ENCODE measurements at places on chromosomes 2 and 18.
A peak's percentile ranks its signal among the peaks of the same experiment; 100 is the strongest.

DNA sequence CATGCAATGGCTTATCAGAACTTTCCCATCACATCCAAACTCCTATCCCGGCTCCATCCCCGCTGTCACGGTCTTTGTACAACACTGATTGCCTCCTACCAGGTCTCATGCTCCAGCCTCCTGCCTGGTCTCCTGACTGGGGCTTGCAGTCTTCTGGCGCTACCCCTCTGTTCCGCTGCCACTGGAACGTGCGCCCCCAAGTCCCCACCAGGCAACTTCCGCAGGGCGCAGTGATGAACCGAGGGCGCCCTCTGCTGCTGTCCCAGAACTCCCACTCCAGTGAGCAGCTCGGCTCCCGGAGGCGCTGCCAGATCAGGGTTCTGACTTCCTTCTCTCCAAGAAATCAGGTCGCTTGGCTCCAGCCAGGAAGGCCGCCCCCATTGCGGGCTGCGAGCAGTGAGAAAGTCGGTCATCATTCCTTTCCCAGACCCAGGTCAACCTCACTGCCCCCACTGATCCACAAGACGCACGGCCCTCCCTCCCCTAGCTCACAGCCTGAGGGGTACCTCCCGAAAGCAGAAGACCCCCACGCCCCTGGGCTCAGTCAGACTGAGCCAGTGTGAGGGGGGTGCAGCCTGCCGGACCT is 43.9 kb upstream of the RAB11FIP5 start:
- DNase-seq: no peak

GRCh38 chr2:110143982-110144381 is 28.4 kb upstream of the MALL start:
- DNase-seq: no peak

DNA sequence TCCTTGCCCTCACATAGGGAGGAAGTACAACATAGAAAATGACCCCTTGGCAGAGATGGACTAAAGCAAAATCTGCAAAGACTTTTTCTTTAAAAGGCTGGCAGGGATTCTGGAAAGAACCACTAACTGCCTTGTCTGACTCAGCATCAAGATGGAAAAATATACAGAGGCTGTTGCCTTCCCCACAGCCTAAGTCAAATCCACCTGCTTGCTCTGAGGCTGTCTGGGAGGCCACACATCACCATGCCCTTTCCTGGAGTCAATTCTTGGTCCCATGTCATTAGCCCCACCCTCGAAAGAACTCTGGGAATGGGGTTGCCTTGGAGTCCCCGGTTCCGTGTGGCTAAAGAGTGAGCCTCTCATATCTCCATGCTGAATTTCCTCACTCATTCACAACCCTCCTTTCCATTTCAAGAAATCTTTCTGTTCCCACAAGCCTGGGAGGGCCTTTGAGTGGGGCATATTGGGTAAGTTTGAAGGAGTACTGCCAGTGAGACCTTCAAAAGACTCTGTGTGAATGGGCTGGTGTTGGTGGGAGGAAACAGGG is 39.4 kb downstream of the BMP10 start:
- DNase-seq: no peak

- no peak for DNase-seq
These were observed 149.3 kb downstream of the CSRNP3 start for GRCh38 chr2:165618806-165619205.

GRCh38 chr2:218956039-218956438 is 3.4 kb upstream of the CDK5R2 start:
- no peak for DNase-seq

- DNase-seq: no peak
These were observed 544.3 kb downstream of the ZNF804A start for GRCh38 chr2:185142677-185143076.

DNA sequence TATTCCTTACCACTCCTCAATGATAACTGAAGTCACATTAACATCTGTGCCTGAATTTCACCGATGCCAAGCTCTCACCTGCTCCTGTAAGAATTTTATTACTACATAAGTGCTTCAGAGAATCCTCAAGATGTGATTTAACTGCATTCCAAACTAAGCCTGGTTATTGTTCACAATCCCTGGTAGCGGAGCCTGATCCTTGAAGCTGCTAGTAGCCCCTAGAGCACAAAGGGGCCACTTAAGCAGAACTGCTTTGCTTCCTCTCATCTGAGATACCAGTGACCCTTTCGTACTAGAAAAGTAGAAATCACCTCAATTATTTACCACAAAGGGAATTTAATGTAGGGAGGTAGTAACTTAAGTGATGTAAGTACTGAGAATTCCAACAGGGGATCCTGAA is 529.6 kb downstream of the CPS1 start:
- DNase-seq: no peak

GRCh38 chr2:137913169-137913568 is 51.1 kb upstream of the HNMT start:
- no peak for DNase-seq

- DNase-seq: no peak
These were observed 95.1 kb upstream of the TMEM178A start for GRCh38 chr2:39570614-39571013.

DNA sequence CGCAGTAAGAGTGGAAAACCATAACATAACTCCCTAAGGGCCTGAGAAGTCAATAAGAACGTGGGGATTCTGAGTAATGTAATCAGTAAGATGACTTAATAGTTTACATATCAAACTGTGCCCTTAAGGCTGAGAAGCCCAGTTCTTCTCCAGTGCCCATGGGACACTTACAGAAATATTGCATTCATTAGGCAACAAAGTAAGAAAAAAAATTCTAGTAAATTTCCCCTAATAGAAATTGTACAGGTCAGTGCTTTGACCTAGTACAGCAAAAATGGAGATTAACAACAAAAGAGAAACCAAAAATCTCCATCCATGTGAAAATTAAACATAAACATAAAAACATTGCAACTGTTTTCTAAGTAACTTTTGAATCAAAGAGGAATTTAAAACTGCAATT is 139.8 kb upstream of the HS6ST1 start:
- no peak for DNase-seq

GRCh38 chr2:120885749-120886148 is 150.1 kb downstream of the GLI2 start:
- DNase-seq: no peak

- no peak for DNase-seq
These were observed 1030.3 kb downstream of the TDRD15 start for GRCh38 chr2:22153931-22154613.

DNA sequence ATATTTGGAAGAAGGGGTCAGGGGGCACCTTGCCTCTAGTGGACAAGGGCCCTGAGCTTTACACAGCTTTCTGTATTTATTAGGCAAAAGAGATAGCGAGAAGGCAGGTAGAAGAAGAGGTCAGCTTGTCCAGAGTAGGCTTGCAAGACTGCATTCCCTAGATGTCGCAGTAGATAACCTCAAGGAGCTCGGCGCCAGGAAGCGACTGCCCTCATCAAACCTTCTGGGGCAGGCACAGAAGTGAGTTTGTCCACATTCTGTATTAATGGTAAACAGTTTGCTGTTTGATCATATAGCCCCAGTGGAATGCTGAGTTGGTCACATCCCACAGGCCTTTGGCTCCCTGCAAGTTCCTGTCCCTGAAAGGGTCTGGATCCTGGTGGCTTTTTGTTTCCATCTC is 7.0 kb downstream of the CHCHD5 start:
- DNase-seq: no peak

- peak; percentile 72 for DNase-seq
These were observed at the start of gene ASAP2 for GRCh38 chr2:9205963-9206948. TSS of gene ASAP2 (plus strand) at chr2:9206812. CDS start at chr2:9207105, 293 bp downstream.
